ENCODE measurements at places on chromosomes 16 and 17. TPM values are rescaled to one million over a fixed set of nuclear protein-coding genes. Genes with fewer than 3 reads are reported as not detected.

DNA sequence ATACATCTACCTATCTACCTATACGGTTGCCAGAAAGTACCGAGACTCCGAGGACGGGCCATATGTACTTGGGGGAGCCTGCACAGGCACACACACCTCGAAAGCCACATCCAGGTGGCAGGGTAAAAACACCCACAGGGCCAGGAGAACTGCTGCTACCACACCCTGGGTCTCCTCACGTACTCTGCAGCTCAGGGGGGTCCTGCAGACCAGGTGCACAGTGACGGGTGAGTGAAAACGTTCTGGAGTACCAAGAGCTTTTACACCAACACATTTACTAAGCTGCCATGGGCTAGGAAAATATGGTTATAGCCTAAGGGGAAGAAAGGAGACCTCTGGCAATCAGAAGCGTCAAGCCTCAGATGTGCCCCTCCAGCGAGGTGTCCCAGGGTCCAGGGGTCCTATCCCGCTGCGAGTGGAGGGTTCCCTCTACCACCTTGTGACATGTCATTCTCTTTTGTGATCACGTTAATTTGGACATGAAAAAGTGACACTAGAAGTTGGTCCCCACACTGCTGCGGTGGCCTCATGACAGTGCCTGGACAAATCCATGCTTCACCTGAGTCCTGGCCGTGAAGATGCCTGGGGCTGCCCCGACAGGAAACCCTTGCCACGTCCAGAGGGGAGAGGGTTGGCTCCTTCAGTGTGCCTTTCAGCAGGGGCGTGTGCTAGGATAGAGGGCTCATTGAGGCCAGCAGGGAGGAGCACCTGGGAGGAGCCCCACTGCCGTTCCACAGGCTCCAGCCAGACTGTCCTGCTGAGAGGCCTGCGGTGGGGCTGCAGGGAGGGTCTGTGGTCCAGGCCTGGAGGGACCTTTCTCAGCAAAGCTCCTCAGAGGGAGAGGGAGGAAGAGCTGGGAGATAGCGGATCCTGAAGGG is 1.8 kb downstream of the CANT1 start:
- DNase-seq: no peak

The CA10 gene
- not detected for polyA plus RNA-seq

GRCh38 chr16:89167425-89167941 is 4.1 kb upstream of the CDH15 start:
- DNase-seq: peak; percentile 55

The ZNF469 gene
- polyA plus RNA-seq: 0.86 TPM

GRCh38 chr17:44921122-44921882 is 6.0 kb upstream of the GFAP start:
- no peak for DNase-seq

GRCh38 chr16:56613706-56614105 is 5.3 kb downstream of the MT2A start:
- DNase-seq: no peak

DNA sequence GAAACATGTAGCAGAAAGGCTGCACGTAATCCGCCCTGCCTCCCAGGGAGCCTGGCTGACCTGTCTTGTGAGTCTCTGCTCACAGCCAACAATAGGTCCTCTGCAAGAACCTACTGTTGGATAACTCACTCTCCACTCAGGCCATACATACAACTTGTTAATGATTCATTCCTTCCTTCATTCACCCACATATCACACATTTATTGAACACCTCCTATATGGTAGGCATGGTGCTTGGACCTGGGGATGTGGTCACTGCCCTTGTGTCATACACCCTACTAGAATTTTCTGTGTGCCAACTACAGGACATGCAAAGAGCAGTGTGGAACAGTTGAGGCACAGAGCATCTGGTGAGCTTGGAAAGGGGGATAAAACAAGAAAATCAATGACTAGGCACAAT is 28.1 kb upstream of the HNF1B start:
- no peak for DNase-seq

The CCL13 gene
- polyA plus RNA-seq: 1.7 TPM

DNA sequence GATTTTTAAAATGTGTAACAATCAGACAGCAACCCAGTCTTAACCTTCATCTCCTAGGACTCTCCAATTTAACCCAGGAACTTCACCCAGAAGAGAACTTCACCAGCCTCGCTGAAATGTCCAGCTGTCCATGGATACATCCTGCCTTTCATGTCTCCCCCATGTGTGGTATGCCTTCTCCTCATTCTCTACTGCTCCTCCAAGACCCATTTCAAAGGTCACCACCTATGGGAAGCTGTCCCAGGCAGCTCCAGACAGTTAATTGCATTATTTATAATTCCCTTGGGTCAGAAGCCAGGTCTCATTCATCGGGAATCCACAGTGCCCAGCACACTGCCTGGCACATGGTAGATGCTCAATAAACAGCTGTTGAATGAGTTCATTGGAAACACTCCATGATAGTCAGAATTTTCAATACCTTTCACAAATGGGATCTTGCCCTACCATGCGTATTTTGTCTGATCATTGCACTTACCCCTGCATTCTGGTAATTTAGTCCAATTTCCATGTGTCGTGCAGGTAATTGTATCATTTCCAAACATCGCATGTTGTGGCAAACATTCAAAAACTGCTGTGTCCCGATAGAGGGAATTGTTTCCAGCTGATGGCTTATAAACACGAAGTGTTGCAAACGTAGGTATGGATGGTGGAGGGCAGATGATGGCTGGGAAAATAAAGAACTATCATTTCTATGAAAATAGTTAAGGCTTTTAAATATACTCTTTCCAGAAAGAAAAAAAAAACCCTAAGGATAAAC is 9.0 kb downstream of the APOH start:
- DNase-seq: no peak

- DNase-seq: no peak
Observed at GRCh38 chr17:50630524-50631194, 4.0 kb upstream of the ABCC3 start.

- DNase-seq: peak; percentile 46
Observed at GRCh38 chr17:72602517-72603419, 481.9 kb downstream of the SOX9 start.

DNA sequence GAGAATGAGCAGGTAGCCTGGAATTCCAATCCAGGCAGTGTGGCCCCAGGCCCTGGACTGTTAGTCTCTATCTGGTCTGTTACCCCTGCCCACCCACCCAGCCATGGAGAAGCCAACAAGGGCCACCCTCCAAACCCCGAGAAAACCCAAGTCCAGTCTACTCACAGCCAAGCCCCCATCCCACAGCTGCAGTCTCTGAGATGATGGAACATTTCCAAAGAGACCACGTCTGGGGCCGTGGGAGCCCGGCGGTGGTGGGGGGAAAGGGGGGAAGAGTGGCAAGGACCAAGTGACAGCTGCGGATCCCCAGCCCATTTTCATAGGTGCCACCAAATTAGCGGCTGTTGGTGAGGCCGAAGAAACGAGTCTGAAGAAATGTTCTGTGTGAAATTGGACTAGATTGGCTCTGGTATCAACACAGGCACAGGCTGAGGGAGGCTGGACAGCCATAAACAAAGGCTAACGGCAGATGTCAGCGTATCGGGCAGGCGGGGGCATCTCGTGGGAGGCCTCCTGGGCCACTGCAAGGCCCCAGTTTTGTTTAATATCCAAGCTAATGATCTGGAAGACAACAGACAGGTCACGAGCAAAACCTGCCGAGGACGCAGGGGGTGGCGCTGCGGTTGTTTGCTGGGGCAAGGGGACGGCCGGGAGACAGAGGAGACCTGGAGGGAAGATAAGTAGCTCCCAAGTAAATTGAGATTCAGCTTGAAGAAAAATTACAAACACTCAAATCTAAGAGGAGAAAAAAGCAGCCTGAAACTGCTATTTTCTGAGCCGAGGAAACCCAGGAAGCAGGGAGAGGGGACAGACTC is 53.4 kb downstream of the RBFOX3 start:
- no peak for DNase-seq

The TEDC2 gene
- polyA plus RNA-seq: 1.2 TPM

DNA sequence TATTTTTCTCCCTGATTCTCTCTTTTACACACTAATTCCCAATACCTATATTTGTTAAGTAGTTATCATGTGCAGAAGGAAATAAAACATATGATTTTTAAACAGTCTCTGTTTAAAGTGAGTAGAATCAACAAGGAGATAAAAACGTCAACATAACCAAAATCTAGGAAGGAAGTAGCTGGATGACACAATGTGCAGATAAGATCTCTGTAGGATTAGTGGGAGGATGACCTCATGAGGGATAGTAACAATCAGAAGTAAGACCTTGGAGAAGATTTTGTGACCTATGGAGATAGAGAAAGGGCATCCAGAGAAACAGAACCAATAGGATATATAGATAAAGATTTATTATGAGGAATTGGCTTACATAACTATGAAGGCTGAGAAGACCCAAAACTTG is 262.6 kb upstream of the CDH11 start:
- no peak for DNase-seq

- no peak for DNase-seq
Observed at GRCh38 chr17:63106050-63106449, 140.0 kb downstream of the TANC2 start.

The ST6GALNAC2 gene
- polyA plus RNA-seq: 1.3 TPM

The PRSS53 gene
- polyA plus RNA-seq: 0.61 TPM

The WSCD1 gene
- polyA plus RNA-seq: 0.06 TPM

DNA sequence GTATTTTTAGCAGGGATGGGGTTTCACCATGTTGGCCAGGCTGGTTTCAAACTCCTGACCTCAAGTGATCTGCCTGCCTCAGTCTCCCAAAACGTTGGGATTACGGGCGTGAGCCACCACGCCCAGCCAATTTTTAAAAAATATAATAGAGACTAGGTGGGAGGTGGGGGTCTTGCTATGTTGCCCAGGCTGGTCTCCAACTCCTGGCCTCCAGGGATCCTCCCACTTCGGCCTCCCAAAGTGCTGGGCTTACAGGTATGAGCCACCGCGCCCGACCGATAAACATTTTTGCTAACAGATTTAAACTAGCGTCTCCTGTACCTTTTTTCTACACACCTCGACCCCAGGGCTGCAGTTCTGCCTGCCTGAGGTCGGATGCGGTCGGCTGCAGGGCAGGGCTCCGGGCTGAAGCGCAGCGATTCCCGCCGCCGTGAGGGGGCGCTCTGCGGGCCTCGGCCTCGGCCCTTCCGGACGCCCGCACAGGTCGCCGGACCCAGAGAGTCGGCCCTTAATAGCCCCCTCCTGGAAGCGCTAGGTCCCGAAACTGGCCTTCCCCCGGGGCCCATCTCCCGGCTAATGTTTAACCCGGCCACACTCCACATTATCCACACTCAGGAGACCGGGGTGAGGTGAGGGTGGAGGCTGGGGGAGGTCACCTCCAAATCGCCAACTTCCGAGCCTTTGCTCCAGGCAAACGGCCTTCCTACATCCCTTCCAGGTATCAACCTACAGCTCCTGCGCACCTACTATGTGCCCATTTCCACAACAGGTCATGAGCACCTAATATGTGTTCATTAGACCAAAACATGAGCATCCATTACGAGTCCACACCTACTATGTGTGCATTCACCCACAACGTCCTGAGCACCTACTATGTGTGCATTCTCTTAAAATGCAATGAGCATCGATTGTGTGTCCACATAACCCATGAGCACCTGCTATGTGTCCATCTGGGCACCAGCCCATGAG is 2.0 kb upstream of the GLIS2 start:
- DNase-seq: peak; percentile 34

DNA sequence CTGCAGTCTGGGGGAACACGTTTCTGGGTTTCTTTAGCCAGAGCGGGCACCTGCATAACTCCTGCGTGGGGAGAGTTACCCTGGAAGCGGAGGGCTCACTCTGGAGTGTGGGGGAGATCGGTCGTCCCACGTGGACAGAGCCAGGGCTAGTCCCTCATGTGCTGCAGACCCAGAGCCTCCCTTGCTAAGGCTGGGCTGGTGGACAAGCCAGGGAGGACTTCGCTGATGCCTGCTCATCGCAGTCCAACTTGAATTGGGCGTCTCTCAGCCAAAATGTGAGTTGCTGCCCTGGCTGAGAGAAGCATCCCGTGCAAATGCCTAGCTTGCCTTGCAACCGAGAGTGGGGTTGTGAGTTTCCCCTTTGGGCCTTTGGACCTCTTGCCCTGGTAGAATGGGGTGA is 986 bp downstream of the CRISPLD2 start:
- peak; percentile 23 for DNase-seq

The CTF1 gene
- 8.8 TPM for polyA plus RNA-seq

The HS3ST2 gene
- not detected for polyA plus RNA-seq
